Stimulated activated CD4-positive, alpha-beta T cell treated with anti-CD3 and anti-CD28 coated beads, Interleukin-2, amount 100 ng/mL, for 4 hours (primary cell): ENCODE measurements at places on chromosomes 11 and 22.

DNA sequence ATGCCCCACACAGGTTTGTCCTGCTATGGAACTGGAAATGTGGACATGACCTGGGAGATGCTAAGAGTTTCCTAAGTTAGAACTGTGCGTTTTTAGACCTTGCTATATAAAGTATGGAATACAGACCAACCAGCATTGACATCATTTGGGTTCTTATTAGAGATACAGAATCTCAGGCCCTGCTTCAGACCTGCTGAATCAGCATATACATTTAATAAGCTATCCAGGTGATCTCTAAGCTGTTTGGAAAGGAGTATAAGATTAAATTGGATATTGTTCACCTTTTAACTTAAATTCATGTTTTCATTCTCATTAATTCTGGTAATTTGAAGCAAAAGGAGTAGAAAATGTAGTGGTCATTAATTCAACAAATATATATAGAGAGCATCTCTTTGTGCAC lies 6.9 kb upstream of the CNTF start:
- DNase-seq: no peak

DNA sequence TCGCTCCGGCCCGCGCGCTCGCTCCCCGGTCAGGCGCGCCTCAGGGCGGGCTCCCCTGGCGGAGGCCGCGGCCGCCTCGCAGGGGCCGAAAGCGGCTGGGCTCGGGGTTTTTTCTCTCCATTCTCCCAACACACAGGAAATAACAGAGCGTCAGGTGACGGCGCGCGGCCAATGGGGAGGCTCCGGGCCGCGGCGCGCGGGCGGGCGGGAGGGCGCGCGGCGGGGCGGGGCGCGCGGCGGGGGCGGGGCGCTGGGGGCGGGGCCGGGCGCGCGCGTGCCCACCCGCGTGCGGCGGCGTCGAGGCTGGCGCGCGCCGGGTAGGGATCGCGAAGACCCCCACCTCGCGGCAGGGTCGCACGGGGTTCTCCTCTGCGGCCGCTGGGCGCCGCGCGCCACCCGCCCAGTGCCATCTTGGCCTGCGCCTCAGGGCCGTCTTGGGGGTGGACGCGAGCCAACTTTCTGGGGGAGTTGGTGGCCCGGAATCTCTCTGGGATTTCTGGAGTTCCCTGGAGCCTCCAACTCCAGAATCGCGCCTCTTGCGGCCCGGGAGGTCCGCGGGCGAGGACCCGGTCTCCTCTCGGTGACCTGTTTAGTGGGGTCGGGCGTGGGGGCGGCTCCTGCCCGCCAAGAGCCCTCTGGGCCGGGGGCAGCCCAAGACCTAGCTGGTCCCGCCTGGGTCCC lies at the start of gene TCF20:
TSS of gene TCF20 (minus strand) at position 144 of the 681 bp plus-strand sequence. CDS start 55,348 bp downstream, outside the sequence.
- DNase-seq: peak; percentile 66

DNA sequence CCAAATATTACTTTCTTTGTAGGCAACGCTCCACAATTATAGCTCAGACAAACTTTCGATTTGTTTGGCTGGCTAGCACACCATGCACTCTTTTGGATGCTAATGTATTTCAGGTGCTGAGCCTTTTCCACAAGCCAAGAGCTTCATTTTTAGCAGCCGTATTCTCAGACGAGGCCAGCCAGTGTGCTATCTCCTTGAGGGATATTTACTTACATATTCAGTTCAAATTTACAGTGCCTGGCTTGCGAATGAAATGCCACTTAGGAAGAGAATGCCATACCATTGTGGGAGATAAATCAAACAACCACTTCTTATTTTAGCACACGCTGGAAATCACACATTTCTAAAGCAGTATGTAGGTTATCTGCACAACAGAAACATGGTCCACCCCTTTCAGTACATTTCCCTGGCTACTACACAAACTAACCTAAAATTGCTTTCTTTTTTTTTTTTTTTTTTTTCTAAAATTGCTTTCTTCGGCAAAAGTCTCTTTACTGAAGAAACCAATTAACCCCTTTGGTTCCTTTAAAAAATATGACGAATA lies 236.9 kb downstream of the CADM1 start:
- DNase-seq: no peak

DNA sequence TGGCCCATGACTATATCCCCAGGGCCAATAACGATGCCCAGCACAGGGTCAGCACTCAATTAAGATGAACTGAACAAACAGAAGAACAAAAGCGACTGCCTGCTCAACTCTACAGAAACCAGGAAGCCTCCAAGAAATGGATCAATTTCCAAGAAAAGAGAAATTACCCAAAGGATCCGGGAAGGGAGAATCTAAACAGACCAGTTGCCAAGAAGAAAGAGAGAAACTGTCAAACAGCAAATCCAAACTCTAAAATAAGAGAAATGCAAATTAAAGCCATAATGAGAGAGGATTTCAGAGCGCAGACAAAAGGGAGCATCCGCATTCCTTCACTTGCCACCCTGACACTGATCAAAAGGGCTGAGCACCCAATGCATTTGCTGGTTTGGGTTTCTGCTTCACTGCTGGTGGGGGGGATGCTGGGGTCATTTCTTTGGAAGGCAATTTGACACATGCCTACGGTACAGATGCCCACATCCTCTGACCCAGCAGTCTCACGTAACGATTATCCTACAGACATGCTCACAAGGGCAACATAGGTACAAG lies 37.7 kb upstream of the RFPL3 start:
- DNase-seq: no peak

- no peak for DNase-seq
Observed at GRCh38 chr22:29735416-29735815, 15.6 kb downstream of the CABP7 start.

DNA sequence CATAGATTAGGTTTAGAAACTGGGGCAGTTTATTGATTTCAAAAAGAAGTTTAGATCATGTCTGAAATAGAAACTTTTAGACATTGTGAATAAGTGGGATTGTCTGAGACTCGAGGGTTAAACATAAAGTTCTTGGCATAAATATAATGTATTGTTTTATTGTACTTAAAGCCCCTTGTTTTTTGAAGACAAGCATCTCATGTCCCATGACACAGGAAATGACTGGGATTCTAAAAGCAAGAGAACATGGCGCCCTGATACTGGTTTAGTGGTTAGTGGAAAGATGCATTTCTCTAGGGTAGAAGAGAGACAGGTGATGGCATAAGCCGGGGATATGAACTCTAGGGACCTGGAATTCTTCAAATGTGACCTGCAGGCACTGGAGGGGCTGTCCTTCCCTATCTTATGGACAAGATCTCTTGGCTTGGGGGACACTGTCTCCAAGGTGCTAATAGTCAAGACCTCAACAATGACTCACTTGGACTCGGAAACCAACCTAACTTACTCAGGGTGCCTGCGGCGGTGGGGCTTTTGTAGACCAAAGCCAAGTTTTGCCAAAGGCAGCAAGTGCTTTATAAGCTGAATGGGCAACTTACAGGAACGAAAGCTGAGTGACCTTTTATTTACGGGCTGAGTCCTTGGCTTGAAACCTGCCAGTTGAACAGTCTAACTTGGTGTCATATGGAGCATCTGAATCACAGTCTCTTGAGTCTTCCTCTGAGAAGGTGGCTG lies 48.2 kb downstream of the UBASH3B start:
- DNase-seq: no peak

DNA sequence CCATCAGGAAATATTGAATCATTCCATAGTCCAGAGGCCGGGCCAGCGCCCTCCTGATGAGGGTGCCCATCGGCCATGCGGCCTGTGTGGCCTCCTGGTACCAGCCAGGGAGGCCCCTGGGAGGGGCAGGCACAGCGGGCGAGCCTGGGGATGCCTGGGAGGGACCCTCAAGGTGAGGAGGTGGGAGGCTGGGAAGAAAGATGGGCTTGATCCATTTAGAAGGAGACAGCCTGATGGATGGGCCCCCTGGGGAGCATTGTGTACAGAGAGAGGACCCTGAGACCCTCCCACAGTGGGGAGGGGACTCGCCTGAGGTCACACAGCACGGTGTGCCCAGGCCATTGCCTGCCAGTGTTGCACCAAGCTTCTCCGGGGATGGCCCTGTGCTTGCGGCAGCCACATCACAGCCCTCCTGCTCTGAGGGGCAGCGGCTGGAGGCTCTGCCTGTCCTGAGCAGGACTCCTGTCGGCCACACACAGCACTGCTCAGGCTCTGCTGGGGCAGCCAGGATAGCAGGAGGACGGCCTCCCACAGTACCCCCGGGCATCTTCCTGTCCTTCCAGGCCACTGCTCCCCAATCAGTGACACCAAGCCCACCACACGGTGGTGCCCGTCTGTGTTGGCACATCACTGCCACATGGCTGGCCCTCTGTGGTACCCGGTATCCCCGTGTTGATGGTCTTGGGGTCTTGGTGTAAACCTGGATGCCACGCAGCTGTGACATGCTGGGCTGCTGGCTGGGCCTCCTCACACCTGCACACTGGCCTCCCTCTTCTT lies 290.0 kb downstream of the TBC1D22A start:
- DNase-seq: no peak

GRCh38 chr22:43537019-43537585 lies 125.3 kb downstream of the MPPED1 start:
- DNase-seq: no peak

DNA sequence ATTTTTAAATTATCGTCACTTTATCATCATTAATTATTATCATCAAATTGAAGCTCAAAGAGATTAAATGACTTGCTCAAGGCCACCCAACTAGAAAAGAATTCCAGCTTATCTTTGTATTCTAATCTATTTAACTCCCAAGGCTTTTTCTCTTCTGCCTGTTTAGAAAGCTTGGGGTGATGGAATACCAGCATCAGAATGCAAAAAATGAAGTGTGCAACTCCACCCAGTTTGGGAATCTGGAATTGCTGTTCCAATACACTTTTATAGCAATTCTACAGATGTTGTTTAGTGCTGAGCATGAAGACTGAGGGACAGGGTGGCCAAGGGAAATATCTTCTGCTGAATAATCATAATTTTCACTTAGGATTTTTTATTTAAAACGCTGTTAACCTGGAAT lies 97.2 kb upstream of the FIBIN start:
- DNase-seq: no peak

- DNase-seq: no peak
Observed at GRCh38 chr11:34970480-34970879, 54.1 kb downstream of the PDHX start.

- no peak for DNase-seq
Observed at GRCh38 chr11:313787-314553, at the start of gene IFITM1. Gene IFITM1, plus strand, starts transcription at chr11:314040. Its CDS starts 131 bp downstream, at chr11:314171.

- DNase-seq: no peak
Observed at GRCh38 chr11:47506373-47506772, 46.6 kb downstream of the CELF1 start.

DNA sequence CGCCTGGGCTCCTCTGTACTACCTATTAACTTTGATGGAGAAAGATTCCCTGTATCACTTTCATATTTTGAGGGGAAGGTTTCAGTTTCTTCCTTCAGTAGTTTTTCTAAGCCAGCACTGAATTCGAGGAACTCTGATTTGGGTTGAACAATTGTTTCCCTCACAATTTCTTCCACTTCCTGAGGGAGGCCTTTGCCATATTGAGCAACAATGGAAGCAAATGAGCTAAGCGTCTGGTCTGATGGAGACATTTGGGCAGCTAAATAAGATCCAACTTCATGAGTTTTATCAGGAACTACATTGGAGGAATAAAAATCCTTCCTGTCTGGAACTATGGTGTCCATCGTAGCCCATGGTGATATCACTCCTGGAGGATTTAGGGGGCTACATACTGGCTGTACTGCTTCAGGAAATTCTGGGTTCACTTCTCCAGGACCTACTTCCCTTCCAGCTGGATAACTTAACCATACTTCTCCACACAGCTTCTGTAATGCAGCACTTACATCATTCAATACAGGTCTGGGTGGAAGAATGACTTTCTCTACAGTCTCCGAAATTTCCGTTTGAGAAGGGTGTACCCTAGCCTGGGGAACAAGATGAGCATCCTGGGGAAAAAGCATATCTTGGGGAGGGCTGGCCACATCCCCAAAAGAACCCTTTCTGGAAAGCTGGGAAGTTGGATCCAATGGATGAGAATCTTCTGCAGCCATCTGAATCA lies 38.9 kb upstream of the CCDC89 start:
- DNase-seq: no peak

GRCh38 chr11:33211153-33211552 lies 46.0 kb upstream of the HIPK3 start:
- no peak for DNase-seq

DNA sequence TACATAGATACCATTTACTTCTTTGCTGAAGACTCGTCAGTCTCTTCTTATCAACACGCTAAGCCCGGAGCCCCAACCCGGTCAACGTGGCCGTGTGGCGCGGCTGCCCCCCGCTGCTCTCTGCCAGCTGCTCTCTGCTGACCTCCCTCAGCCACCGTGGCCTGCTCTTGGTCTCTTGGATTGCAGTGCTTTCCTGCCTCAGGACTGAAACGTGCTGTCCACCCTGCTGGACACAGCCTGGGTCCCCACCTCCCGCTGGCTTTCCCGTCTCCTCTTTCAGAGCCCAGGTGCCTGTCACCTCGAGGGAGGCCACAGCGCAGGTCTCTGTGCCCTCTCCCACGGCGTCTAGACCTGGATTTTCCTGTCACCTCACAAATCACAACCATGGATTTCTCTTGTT lies 388.1 kb upstream of the B3GAT1 start:
- no peak for DNase-seq

DNA sequence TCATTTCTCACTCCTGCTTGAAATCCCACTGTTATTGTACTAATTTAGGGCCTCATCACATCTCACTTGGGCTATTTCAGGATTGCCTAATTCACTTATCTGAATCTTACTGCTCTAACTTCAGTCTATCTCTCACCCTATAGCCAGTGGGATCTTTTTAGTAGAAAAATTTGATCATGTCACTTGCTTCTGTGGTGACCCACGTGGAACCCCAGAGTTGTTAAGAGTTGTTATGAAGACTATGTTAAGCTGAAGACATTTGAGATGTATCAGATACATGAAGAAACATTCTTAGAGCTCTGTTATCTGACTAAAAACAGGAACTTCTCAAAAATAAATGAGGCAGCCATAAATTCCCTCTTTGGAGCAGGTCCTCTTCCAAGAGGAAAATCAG lies 1375.6 kb upstream of the TENM4 start:
- no peak for DNase-seq

DNA sequence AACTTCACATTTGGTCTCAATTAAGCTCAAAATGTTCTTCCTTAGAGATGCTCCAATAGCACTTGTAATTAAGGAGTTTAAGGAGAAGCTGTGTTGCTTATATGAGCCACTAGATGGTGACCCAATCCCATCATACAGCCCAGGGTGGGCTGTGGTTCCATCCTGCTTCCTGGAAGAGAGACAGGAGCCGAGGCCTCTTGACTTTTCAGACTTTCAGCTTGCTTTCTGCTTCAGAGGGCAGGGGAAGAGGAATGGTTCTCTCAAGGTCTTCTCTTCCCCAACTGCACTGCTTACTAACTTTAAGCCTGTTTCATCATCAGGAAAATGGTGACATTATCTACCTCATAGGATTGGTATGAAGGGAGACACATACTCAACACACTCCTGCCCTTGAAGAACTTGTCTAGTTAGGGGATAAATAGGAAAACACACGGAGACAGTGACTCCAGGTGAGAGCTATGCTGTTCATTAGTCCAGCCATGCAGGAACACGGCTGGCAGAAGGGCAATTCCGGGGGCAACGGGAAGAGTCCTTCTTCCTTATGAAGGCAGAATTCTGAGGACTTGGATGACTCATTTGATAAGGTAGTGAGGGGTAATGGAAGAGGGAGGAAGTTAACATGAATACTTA lies 20.1 kb downstream of the TMEM218 start:
- DNase-seq: no peak

GRCh38 chr22:19811811-19812771 lies 42.6 kb downstream of the GNB1L start:
- DNase-seq: no peak

- no peak for DNase-seq
Observed at GRCh38 chr22:35305525-35306070, 5.9 kb downstream of the TOM1 start.

- peak; percentile 13 for DNase-seq
Observed at GRCh38 chr22:29625090-29625825, 21.8 kb downstream of the NF2 start.

- DNase-seq: no peak
Observed at GRCh38 chr22:49521787-49522224, 305.9 kb downstream of the BRD1 start.
